Aorta (tissue), 5 donors: ENCODE measurements at places on chromosomes 3 and 15. TPM values are rescaled to one million over a fixed set of nuclear protein-coding genes. Genes with fewer than 3 reads are reported as not detected.

Gene ADGRG7
- total RNA-seq = not detected

Gene NEIL1
- 15.4 TPM for total RNA-seq

Gene ENTPD3
- total RNA-seq = 1.6 TPM

Gene UNC13C
- total RNA-seq = 2.8 TPM

Gene COL7A1
- total RNA-seq = 6.7 TPM

Gene C3orf49
- not detected for total RNA-seq

Gene BCHE
- total RNA-seq = 4.3 TPM

Gene MORC1
- total RNA-seq = not detected

Gene XCR1
- total RNA-seq = 0.26 TPM

Gene GNAT1
- total RNA-seq = not detected

Gene MYZAP
- 0.84 TPM for total RNA-seq

Gene GPR149
- not detected for total RNA-seq

Gene HDDC3
- 7.7 TPM for total RNA-seq

DNA sequence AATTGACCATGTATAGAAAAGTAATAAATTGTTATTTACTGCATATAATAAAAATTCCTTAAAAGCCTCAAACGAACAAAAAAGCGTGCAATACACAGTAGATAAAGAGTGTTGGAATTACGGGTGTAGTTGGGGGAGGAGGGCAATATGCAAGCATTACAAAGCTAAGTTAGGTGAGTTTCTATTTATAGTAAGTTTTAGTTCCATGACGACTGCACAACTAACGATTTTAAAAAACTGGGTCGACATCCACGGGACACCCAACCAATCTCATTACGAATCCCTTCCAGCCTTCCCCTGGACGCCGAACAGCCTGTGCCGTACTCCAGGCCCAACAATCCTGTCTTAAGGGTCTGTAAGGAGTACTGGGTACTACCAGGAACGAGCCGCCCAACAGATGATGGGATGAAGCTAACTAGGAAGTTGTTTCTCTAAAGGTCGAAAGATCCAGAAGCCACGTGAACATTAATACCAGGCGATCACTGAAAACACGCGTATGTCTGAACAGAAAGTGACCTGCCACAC is 677 bp downstream of the POLQ start:
- no peak overlapping the region for H3K27ac ChIP-seq
- DNase-seq = no peak
- peak overlapping the region; percentile 82 for H3K4me3 ChIP-seq

DNA sequence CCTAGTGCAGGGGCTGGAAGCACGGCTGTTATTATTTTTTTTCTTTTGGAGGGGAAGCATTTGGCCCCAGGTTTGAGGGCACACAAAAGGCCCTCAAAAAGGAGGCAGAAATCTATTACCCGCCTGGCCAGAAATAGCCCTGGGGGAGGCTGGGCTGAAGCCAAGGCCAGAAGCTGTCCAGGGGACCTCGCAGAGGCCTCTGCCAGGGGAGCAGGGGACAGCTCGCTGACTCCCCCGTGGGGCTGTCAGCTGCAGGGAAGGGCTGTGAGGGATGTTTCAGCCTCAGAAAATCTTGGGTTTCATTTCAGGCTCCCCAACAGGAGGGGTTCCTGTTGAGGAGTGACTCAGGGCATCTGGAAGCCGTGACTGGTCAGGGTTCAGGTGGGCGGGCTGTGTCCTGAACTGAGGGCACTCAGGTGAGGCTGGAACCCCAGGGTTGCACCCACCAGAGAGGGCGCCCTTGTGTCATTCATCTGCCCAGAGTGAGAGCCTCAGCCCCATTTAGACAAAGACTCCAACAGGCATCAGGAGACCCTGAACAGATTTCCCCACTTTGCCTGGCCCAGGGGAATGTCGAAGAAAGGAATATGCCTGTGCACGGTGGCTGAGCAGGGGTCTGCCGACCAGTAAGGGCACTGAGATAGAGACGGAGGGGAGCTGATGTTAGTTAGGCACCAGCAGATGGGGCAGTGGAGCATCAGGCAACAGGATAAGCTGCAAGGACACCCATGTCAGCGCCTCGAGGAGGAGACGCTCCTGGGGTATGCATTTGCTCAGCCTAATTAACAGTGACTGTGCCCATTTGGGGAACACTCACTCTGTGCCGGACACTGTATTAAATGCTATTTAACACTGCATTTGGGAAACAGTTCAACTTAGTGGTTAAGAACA is 43.5 kb upstream of the SLC6A11 start:
- H3K4me1 ChIP-seq = no peaks in the 10 kb centered on the region
- no peaks in the 10 kb centered on the region for H3K27me3 ChIP-seq
- H3K27ac ChIP-seq = no peak overlapping the region

GRCh38 chr3:172198428-172198827 is 159.1 kb downstream of the FNDC3B start:
- H3K4me3 ChIP-seq = no peak overlapping the region
- H3K4me1 ChIP-seq = peaks cover 4% of the 10 kb centered on the region
- no peak for DNase-seq
- no peak overlapping the region for H3K27ac ChIP-seq

GRCh38 chr3:64496786-64497490 is 190.9 kb downstream of the ADAMTS9 start:
- H3K27me3 ChIP-seq = no peaks in the 10 kb centered on the region
- no peak overlapping the region for H3K27ac ChIP-seq
- no peak overlapping the region for H3K4me3 ChIP-seq
- DNase-seq = no peak
- H3K36me3 ChIP-seq = no peaks in the 10 kb centered on the region

GRCh38 chr15:36888011-36888992 is 212.0 kb downstream of the MEIS2 start:
- no peak for DNase-seq
- no peak overlapping the region for H3K4me3 ChIP-seq
- no peaks in the 10 kb centered on the region for H3K36me3 ChIP-seq
- no peak overlapping the region for H3K27ac ChIP-seq

DNA sequence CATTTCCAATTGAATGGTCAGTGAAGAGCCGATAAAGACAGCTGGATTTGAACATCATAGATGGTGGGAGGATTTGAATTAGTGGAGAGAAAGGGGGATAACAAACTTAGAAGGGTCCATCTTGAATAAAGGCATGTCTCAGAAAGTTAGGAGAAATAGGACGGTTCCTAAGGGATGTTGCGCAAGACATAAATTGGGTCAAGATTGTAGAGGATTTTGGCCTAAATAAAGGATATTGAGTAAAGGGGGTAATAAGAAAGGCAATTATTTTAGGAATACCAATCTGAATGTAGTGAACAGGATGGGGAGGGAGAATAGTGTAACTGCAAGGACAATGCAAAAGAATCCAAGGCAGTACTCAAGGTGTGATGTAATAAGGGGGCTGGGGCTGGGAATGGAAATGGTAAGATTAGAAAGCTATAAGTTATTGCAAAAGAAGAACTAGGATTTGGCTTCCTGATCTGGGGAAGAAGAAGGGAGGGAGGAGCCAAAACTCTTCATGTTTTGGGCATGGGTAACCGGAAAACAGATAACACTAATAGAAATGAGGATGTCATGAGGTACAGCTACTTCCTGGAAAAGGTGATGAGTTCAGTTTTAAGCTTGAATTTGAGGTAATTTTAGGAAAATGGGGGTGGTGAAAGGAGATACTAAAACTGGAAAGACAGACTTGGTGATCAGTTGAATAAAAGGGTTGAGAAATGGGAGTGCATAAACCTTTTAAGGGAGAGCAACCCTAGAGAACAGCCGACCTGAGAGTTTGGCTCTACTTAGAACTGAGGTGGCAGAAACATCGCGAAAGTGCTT is 17.3 kb upstream of the TRPC1 start:
- no peak overlapping the region for H3K4me3 ChIP-seq
- no peaks in the 10 kb centered on the region for H3K4me1 ChIP-seq
- DNase-seq = no peak
- H3K27me3 ChIP-seq = no peaks in the 10 kb centered on the region

GRCh38 chr3:46677411-46677726 is 16.1 kb downstream of the ALS2CL start:
- H3K27me3 ChIP-seq = no peaks in the 10 kb centered on the region
- H3K36me3 ChIP-seq = no peaks in the 10 kb centered on the region
- H3K27ac ChIP-seq = no peak overlapping the region
- no peak overlapping the region for H3K4me3 ChIP-seq

- no peaks in the 10 kb centered on the region for H3K27me3 ChIP-seq
- no peaks in the 10 kb centered on the region for H3K36me3 ChIP-seq
- H3K4me3 ChIP-seq = no peak overlapping the region
- no peak for DNase-seq
- no peak overlapping the region for H3K27ac ChIP-seq
- no peaks in the 10 kb centered on the region for H3K4me1 ChIP-seq
Observed at GRCh38 chr3:66692766-66693150, 191.9 kb upstream of the LRIG1 start.

GRCh38 chr3:101531473-101532086 is 18.6 kb upstream of the SENP7 start:
- H3K27me3 ChIP-seq = no peaks in the 10 kb centered on the region
- no peak overlapping the region for H3K4me3 ChIP-seq

DNA sequence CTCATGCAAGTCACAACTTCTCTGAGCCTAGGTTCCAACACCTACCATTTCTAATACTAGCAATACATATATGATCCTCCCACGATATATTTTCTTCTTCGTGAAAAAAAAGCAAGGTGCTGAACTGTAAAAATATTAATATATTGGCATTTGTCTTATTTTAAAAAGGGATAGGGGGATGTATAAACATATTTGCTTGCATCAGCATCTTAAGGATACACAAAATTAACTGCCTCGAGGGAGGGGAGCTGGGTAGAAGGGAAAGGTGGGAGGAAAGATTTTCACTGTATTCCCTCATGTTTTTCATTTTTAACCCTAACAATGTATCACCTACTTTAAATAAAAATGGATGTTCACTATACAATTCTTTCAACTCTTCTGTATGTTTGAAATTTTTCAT is 1.3 kb downstream of the HACD2 start:
- H3K36me3 ChIP-seq = no peaks in the 10 kb centered on the region
- no peaks in the 10 kb centered on the region for H3K4me1 ChIP-seq
- no peak overlapping the region for H3K4me3 ChIP-seq
- H3K27me3 ChIP-seq = no peaks in the 10 kb centered on the region

DNA sequence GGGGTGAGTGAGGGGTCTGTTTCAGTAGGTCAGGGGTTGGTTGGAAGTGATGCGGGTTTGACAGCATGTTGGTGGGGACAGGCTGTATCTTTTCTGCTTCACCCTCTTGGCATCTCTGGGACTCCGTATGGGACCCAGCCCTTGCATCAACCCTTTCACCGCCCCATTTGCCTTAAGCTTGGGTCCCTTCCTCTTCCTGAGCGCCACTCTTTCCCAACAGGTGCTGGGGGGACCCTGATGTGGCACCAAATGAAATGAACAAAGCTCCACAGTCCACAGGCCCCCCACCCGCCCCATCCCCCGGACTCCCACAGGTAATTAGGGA is 1.1 kb downstream of the EIF4G1 start:
- H3K27me3 ChIP-seq = no peaks in the 10 kb centered on the region
- H3K27ac ChIP-seq = peak overlapping the region; percentile 51
- H3K4me1 ChIP-seq = peaks cover 6% of the 10 kb centered on the region
- no peak for DNase-seq

- H3K27ac ChIP-seq = no peak overlapping the region
- no peak for DNase-seq
- H3K36me3 ChIP-seq = no peaks in the 10 kb centered on the region
- no peaks in the 10 kb centered on the region for H3K27me3 ChIP-seq
- no peak overlapping the region for H3K4me3 ChIP-seq
Observed at GRCh38 chr3:90054311-90054710, 946.9 kb downstream of the EPHA3 start.

- no peaks in the 10 kb centered on the region for H3K27me3 ChIP-seq
- peaks cover 3% of the 10 kb centered on the region for H3K36me3 ChIP-seq
- peak overlapping the region; percentile 57 for H3K27ac ChIP-seq
- DNase-seq = no peak
- H3K4me1 ChIP-seq = peaks cover 2% of the 10 kb centered on the region
- H3K4me3 ChIP-seq = peak overlapping the region; percentile 8
Observed at GRCh38 chr3:61956236-61956635, 394.9 kb downstream of the PTPRG start.

DNA sequence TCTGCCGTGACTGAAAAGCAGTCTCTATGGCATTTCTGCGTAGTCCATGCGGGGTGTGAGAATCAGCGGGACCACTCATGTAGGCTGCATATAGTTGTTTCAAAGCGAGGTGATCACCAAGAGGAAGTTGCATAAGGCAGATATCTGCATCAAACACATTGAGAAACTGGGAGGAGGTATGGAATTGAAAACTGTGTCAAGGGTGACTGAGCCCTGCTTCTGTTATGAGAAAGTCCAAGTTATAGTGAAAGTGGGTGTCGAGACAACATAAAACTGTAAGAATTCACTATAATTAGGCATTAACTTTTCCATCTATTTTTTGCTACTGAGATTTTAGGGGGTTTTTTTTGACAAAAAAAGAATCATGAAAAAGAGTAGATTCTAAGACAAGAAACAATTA is 109.3 kb downstream of the ZIC1 start:
- H3K4me3 ChIP-seq = no peak overlapping the region
- H3K27me3 ChIP-seq = no peaks in the 10 kb centered on the region
- no peak for DNase-seq
- H3K36me3 ChIP-seq = no peaks in the 10 kb centered on the region
- no peaks in the 10 kb centered on the region for H3K4me1 ChIP-seq

DNA sequence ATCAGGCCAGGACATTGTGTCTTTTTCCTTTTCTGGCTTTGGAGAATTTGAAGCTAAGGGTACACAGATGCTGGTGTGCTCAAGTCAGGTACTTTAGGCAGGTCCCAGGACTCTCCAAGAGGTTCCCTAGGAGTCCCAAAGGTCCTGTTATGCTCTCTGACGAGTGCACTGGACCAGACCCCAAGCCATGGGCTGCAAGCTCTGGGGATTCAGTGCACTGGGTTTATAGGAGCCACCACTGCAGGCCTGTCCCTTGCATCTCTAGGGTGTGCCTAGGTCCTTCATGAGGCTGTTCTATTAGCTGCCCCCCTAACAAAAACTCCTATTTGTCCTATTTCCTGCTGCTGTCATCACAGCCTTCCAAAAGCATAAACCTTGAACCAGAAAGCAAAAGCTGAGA is 31.9 kb upstream of the BFSP2 start:
- H3K4me3 ChIP-seq = no peak overlapping the region
- H3K36me3 ChIP-seq = no peaks in the 10 kb centered on the region
- H3K27me3 ChIP-seq = no peaks in the 10 kb centered on the region
- no peaks in the 10 kb centered on the region for H3K4me1 ChIP-seq
- no peak for DNase-seq

- no peaks in the 10 kb centered on the region for H3K27me3 ChIP-seq
- no peak overlapping the region for H3K4me3 ChIP-seq
- peaks cover 3% of the 10 kb centered on the region for H3K36me3 ChIP-seq
Observed at GRCh38 chr3:72750405-72750965, 97.8 kb downstream of the SHQ1 start.

- no peak overlapping the region for H3K27ac ChIP-seq
- no peaks in the 10 kb centered on the region for H3K27me3 ChIP-seq
- H3K4me3 ChIP-seq = no peak overlapping the region
- no peak for DNase-seq
Observed at GRCh38 chr15:63452552-63453136, 51.7 kb upstream of the USP3 start.
